ENCODE measurements at places on chromosomes 2 and 18.
A peak's percentile ranks its signal among the peaks of the same experiment; 100 is the strongest.

DNA sequence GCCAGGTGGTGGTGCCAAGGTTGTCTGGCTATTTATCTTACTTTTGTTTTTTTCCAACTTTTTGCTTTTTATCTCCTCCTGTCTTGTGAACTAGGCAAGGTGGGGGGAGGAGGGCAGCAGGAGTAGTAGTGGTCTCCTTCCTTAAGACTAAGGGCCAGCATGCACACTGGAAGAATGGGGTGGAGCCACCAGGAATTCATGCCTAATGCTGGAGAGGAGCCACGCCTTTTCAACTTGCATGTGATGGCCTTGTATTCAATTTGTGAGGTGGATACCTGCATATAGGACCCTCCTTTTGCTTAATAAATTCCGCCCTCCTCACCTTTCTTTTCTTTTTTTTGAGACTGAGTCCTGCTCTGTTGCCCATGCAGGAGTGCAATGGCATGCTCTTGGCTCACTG lies 37.6 kb upstream of the CLASP1 start:
- no peak for DNase-seq

DNA sequence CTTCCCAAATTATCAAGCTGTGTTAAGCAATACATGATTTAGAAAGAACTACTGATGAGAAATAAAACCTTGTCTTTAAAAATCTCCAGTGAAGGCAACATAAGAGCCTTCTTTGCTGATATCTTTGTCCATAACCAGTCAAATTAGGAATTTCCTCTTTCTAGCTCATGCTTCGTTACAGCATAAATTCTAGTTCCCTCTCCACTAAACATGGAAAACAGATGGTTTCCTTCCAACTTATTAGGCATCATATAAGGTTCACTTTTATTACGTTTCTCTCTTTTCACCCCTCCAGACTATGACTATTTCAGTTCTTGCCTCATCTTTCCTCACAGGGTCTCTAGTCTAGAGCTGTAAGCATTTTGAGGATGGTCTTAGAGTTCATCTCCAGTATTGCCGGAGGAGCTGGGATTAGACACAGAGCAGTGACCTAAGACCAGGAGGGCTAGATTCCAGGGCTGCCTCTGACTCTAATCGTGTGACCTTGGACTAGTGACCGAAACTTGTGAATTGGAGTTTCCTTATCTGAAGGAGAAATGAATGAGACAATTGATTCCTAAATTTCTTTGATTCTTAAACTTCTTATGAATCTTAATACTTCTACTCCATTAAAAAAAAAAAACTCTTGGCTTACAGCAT lies 195.5 kb upstream of the APCDD1 start:
- no peak for DNase-seq

GRCh38 chr2:28367667-28368356 lies 24.8 kb upstream of the FOSL2 start:
- DNase-seq, result no peak

GRCh38 chr18:22394428-22394827 lies 23.3 kb downstream of the CTAGE1 start:
- no peak for DNase-seq

DNA sequence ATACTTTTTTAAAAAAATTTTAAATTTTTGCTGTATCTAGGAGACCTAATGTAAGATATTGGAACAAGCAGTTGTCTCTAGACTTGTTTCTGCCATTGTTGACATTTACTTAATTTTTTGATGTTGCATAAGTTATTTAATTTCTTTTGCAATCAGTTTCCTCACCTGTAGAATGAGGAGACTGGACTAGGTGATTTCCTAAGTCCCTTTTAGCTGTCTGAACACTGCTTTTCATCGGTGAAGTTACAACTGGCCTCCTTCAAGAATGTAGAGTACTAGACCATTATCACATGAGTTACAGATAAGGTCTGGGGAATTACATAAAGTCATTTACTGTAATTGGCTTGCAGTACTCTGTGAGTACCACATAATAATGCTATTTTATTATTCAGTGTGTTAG lies 147.6 kb downstream of the LTBP1 start:
- no peak for DNase-seq

- DNase-seq, result no peak
Measured at GRCh38 chr2:20366672-20367116, 16.1 kb upstream of the PUM2 start.

- no peak for DNase-seq
Measured at GRCh38 chr2:221501210-221501882, 70.8 kb downstream of the EPHA4 start.

DNA sequence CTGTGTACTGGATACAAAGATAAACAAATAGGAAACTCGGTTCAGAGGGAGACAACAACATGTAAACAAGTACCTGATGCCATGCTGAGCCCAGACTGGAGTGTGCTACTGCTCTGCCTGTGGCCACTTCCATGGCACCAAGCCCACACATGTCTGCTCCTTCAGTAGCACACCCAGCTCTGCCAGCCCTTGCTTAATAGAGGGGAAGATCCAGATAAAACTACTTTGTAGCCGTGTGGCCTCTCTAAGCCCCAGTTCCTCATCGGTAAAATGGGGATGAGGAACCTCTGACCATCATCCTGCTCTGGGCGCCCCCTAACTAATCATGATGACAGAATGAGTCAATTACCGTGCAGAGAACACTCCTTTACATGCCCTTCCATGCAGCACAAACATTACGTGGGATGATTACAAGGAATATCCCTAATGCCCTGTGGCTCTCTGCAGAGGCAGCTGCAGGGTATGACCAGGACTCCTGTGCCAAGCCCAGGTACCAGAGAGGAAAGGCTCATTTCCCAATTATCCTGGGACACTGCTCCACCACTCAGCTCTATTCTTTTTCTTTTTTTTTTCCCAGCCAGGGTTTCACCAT lies 34.9 kb downstream of the DNMT3A start:
- no peak for DNase-seq

- no peak for DNase-seq
Measured at GRCh38 chr2:208280933-208281332, 14.9 kb downstream of the PIKFYVE start.

GRCh38 chr18:45845410-45845809 lies 19.9 kb downstream of the SIGLEC15 start:
- DNase-seq, result no peak

- DNase-seq, result no peak
Measured at GRCh38 chr2:217890445-217890844, 112.3 kb downstream of the TNS1 start.

DNA sequence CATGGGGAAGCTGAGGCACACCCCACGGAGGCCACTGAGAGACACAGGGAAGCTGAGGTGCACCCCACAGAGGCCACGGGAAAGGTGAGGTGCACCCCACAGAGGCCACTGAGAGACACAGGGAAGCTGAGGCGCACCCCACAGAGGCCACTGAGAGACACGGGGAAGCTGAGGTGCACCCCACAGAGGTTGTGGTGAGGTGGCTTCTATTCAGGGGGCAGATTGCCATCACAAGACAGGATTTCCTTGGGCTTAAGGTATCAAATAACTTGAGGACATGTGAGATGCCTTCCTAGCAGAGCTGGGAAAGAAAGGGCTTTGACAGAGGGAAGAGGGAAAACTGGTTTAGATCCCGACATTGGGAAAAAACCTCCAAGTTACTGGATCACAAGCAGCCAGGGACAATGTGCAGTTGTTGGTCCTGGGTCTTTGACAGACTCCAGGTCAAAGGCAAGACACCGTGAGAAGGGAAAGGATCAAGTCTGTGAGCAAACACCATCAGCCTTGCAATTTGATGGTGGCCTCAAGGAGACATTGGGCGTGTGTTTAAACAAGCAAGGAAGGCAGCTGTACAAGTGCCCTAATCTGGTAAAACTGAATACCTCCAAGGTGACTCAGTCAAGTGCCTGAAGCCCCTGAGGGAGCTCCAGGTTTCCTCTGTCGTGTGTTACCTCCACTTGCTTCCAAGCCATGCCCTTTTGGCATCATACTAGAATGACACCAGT lies 133.2 kb upstream of the EPAS1 start:
- DNase-seq, result no peak

GRCh38 chr18:26536664-26537063 lies 11.7 kb downstream of the KCTD1 start:
- no peak for DNase-seq

GRCh38 chr2:216285701-216286100 lies 86.6 kb downstream of the MARCHF4 start:
- DNase-seq, result no peak

DNA sequence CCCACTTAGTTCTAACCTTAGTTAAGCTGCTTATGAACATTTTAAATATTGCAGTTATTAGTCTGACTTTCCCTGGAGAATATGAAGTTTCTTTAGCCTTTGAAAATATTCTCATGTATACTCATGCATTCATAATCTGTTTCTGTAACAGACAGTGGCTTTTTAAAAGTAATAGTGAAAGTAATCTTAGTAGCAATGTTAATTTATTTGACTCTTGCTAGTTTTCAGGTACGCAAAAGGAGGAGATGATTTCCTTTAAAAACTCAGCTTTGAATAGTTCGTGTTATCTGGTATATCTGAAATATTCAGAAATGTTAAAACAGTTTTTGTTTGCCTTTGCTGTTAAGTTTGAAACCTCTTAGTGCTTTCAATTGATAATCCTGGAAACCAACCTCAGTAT lies 3.8 kb downstream of the ANKRD12 start:
- no peak for DNase-seq

GRCh38 chr2:206971805-206972204 lies 32.5 kb downstream of the CPO start:
- DNase-seq, result peak; percentile 65

- DNase-seq, result no peak
Measured at GRCh38 chr2:27370816-27371620, 602 bp downstream of the SNX17 start.

DNA sequence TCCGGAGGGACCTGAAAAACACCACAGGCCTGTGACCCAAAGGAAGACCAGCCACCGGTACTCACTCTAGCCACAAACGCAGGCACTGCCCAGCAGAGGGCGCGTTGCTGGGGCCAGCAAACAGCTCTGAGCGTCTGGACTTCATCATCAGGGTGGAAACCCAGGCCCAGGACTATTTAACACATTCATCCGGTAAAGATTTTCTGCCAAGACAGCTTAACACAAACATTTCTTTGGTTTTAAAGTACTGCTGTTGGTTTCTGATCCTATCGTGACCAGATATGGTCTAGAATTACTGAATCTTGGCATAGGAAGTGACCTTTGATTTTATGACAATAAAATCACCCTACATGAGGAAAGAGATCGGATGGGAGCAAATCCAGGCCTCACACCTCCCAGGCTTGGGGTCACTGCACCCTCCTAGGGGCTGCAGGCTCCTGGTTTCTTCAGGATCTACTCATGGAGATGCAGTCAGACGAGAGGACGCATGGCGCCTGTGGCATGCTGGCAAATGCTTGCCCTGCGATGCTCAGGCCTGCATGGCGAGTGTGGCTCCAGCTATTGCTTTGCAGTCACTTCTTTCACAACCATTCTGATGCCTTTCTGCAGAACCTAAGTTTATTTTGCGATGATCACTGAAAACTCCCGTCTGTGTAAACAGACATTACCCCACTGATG lies 130.4 kb downstream of the COL4A4 start:
- DNase-seq, result no peak

- DNase-seq, result no peak
Measured at GRCh38 chr2:100859902-100860301, 40.0 kb downstream of the NPAS2 start.

- peak; percentile 64 for DNase-seq
Measured at GRCh38 chr2:11669454-11670291, at the start of gene NTSR2. NTSR2 (minus strand) TSS chr2:11670195; CDS start chr2:11670129, 66 bp downstream.

- DNase-seq, result no peak
Measured at GRCh38 chr2:120910164-120910563, 174.5 kb downstream of the GLI2 start.

- no peak for DNase-seq
Measured at GRCh38 chr2:36490749-36491148, 107.2 kb downstream of the FEZ2 start.

GRCh38 chr2:39094717-39095363 lies 26.0 kb downstream of the SOS1 start:
- no peak for DNase-seq

DNA sequence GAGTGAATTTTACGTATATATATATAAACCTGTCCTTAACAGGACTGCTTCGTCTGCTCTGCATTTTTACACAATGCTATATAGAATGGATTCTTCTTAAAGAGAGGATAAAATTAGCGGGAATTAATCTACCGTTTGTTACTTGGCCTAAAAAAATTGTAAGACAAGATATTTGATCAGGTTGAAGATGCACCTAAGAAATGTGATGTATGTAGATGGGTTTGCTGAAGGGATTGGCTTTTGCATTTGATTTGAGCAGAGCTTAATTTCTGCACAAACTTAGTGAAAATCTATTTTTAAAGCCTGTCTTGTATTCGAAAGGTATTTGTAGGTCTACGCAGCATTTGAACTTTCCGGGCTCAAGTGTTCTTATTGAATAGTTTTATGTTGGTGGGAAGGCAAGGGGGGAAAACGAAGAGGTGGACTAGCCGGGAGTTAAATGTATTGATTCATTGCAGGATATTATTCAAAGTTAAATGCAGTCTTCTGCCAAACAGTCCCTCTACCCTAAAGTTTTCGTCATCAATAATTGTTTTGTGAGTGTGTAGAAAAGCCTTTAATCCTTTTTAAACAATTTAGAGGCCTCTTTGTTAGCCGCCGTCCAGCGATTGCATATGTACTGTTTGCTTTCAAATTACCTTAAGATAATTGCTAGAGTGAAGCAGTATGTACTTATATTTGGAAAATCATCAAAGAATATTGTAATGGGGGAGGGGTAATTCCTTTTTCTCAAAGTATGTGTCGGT lies 1.2 kb downstream of the PPP1CB start:
- DNase-seq, result no peak

DNA sequence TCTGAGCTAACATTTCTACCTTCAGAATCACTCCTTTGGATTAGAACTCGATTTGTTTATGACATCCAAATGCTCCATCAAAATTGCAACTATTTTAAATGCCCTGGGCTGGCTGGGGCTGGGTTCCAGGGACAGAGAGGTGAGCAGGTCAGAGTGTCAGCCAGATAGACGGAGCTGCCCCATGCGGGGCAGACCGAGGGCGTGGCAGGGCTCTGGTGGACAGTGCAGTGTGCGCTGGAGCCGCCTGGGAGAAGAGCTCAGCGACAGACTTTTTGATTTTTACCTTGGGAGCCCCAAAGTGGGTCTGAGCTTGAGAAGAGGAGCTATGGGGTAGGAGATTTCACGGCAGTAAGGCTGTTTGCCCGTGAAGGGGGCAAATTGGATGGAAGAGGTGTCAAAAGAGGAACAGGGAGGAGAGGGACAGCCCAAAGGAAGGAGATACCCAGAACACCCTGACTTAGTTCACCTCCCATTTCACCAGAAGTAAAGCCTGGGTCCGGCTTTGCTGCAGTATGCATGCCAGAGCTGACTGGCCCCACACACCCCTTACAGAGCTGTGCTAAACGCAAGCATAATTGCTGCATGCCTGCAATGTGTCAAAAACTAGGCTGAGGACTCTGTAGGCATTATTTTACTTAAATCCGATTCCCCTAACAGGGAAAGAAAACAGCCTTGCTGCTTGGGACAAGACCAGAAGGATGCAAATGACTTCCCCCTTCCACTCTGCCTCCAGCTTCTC lies 33.7 kb downstream of the EN1 start:
- no peak for DNase-seq

DNA sequence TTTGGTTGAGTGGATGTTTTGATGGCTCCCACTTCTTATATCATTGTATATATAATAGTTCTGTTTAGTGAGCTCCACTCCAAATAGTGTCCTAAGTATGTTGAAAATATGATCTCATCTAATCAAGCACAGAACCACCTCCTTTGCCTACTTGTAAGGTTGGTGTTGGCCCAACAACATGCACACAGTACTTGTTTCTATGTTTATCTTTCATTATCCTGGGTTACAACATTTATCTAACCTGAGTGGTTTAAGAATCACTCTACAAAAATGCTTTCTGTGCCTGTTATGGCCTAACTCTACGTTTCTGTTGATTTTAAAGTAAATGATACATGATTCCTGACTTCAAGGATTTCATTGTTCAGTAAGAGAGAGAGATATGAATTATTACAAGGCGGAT lies 281.9 kb downstream of the FIGN start:
- DNase-seq, result no peak

GRCh38 chr2:73033142-73033765 lies 38.3 kb downstream of the SFXN5 start:
- no peak for DNase-seq

All from sciatic nerve (tissue), 2 donors.